ENCODE measurements at places on chromosomes 12 and 14.

DNA sequence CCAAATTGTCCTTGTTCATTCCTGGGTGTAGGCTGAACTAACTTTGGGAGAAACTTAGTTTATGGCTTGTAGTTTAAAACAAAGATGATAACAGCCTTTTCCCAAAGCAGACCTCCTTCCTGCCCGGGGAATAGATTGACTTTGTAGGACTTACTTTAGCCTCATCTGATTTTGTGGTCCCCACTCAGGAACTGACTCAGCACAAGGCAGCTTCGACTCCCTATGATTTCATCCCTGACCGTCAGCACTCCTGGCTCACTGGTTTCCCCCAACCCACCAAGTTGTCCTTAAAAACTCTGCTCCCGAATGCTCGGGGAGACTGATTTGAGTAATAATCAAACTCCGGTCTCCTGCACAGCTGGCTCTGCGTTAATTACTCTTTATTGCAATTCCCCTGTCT is 40.1 kb upstream of the DDHD1 start:
- no peak for DNase-seq

DNA sequence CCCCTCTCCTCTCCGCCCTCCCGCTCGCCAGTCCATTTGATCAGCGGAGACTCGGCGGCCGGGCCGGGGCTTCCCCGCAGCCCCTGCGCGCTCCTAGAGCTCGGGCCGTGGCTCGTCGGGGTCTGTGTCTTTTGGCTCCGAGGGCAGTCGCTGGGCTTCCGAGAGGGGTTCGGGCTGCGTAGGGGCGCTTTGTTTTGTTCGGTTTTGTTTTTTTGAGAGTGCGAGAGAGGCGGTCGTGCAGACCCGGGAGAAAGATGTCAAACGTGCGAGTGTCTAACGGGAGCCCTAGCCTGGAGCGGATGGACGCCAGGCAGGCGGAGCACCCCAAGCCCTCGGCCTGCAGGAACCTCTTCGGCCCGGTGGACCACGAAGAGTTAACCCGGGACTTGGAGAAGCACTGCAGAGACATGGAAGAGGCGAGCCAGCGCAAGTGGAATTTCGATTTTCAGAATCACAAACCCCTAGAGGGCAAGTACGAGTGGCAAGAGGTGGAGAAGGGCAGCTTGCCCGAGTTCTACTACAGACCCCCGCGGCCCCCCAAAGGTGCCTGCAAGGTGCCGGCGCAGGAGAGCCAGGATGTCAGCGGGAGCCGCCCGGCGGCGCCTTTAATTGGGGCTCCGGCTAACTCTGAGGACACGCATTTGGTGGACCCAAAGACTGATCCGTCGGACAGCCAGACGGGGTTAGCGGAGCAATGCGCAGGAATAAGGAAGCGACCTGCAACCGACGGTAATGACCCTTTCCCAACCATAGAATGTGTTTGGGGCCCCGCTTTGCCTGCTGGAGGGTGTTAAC is 615 bp downstream of the CDKN1B start:
- DNase-seq = no peak

DNA sequence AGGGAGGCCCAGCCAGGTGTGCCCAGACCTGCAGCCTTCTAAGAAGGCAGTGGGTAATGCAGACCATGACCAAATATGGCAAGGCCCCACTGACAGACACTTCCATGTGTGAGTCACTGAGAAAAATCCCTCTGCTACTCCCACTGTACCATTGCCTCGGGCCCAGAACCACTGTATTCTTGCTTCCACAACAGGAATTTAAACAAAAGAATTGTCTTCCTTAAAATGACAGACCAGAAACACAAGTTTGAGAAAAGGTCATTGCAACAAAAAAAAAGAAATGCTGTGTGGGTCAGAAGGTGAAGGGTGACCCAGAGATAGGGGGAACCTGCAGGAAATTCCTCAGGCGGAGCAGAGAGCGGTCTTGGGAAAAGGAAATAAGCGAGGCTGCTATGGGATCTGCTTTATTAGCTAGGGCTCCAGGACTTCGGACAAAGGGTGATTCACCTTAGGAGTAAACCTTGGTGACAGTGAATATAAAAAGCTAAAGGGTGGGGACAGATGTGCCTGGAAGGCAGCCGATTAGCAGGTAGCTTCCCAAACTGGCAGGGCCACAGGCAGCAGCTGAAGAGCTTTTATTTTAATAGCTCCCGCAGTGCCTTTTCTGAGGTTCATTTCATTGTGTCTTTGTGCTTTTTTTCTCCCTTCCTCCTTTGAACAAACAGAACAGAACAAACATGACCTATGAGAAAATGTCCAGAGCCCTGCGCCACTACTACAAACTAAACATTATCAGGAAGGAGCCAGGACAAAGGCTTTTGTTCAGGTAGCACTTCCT is 185.3 kb upstream of the BCL2L14 start:
- DNase-seq = no peak

DNA sequence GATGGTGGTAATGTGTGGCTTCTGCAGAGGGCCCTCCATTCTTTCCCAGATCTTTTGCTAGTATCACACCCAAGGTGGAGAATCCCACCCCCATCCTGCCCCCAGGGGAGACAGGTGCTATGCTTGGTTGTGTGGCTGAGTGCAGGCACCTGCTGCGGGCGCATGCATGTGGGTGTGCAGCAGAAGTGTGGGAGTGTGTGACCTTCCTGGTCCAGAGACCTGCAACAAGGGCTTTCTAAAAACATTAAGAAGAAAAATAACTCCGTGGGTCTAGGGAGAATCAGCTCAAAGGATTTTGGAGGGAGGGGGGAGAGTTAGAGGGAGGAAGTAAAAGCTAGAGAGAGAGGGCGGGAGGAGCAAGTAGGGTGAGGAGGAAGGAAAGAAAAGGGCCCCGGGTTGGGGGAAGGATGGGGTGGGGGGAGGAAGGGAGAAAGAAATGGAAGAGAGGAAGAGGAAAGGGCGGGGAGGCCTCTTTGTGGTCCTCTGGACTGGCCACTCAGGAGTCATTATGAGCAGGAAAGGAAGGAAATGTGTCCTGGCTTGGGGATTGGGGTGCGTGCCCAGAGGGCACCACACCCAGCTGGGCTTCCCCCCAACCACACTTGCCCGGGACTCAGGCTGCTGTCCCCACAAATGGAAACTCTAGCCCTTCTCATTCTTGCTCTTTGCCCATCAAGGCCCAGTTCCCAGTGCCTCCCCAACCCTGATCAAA is 3.1 kb upstream of the FIGNL2 start:
- no peak for DNase-seq

DNA sequence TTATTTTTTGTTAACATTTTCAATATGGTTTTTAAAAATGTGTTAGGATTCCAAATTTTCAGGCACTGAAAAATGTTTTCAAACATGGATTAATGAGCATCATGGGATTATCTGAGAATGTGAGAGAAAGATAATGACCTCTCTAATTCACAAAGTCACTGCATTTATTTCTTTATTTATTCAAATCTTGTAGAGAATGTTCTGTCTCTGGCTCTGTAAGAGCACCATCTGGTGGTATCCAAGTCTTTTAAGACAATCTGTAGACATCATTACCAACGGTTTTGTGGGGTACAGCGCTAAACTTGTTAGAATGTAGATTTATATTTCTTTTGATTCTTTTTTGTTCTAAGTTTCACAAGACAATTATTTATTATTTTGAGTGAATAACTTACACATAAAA is 956.0 kb upstream of the NOVA1 start:
- DNase-seq = no peak

- DNase-seq = no peak
Measured at GRCh38 chr14:102957222-102957621, 34.8 kb downstream of the AMN start.

- DNase-seq = no peak
Measured at GRCh38 chr14:84456946-84457345, 1073.0 kb upstream of the FLRT2 start.

Measured in GM12892 (cell line).